ENCODE measurements at places on chromosomes 2 and 18.
A peak's percentile ranks its signal among the peaks of the same experiment; 100 is the strongest.

DNA sequence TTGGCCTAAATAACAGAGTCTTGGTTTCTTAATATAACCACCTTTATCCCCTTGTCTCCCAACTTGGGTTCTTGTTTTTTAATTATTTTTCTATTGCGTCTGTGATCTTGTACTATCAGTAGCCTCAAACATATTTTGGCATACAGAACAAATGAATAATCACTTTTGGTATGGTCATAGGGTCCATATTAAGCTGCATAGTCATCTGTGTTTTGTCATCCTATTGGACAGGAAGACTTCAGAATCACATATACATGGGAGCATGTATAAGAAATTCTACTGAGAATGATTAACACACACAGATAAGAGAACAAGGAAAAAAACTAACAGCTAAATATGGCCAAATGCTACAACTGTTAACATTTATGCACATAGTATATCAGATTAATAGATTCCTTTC is 126.0 kb downstream of the MEP1B start:
- no peak for DNase-seq

DNA sequence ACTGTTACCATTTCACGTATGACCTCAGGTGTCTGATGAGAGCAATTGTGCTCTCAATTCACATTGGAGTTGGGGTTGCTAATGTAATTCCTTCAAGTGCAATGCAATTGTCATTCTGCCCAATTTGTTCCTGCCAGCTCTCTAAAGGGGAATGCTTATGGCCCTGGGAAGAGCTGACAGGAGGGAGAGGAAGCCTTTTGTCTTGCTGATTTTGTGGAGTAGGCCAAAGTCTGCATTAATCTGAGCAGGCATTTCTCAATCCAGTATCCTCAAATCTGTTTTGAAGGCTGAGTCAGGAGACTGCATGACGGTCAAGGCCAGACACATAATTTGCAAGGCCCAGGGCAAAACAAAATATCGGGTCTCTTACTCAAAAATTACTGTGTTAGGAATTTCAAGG is 326.4 kb upstream of the SPHKAP start:
- no peak for DNase-seq

GRCh38 chr2:101820519-101820918 is 123.0 kb downstream of the MAP4K4 start:
- no peak for DNase-seq

- DNase-seq: no peak
Measured at GRCh38 chr2:239142806-239143205, 258.0 kb downstream of the HDAC4 start.

- no peak for DNase-seq
Measured at GRCh38 chr2:148259674-148260073, 238.8 kb downstream of the MBD5 start.

DNA sequence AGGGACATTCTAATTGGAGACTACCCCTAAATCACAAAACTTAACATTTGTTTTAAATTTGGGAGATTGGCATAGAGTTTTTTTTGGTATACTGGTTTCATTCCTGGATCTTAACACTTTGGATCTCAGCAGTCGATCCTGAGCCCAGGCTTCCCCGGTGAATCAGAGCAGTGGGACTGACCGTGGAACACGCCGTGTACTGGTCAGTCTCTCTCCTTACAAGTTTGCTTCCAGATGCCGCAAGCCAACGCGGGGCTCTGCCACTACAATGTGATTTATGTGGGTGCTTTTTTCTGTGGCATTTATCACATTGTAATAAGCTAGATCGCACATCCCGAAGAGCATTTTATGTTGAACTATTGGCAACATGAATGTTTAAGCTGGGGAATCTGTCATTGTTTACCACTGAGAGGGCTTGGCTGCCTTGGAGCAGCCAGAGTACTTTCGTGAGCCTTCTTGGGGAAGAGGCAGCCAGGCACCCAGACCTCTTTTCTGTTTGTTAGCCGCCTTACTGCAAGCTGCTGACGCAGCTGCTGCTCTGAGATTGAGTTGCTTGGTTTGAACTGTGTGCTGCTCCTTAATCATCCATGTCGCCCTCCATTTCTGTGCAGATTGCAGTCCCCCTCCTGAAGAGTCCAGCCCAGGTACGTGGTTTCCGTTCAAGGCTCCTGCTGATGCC is 49.3 kb downstream of the COA5 start:
- no peak for DNase-seq

DNA sequence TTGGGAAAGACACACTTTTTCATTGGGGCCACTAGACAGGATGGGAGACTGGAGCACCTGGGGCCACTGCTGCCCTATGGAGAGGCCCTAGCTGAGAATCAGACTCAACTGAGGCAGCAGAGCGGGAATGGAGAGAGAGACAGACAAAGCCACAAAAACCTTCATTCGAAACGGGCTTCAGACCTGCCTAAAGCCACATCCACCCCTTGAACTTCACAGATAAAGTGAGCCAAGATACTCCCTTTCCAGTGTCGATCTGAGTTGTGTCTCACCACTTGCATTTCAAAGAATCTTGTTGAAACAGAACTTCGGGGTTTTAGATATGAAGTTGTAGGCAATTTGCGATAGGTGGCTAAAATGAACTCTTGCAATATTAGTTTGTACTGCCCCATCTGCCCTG is 11.3 kb upstream of the LDLRAD4 start:
- DNase-seq: no peak

DNA sequence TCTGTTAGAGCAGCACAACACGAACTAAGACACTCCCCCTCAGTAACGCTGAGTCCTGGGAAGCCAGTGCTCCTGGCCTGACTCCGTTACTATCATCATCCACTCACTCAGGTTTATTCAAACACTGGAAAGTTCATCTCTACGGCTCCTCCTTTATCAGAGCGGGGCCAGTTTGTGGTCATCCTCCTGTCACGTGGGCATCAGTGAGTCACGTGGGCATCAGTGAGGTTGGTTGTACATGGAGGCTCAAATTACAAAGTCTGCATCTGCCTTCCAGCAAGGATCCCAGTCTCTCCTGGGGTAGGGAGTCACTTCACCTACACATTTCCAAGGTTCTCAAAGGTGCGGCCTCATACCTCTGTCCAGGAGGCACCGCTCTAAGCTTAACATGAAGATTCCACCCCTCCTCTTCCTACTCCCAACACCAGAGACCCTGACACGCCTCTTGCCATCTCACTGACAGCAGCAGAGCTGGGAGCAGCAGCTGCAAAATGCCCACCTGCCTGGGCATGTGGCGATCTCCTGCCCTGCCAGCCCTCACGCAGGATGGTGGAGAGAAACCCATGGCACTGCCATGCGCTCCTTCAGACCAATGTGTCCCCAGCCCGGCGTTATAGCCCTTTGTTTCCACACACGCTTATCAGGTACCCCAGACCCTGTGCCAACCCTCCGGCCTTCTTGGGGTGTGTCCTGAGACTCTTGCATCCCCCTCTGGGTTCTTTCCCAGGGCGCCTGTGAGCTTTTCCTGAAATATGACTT is 99.2 kb upstream of the PTPRM start:
- no peak for DNase-seq

DNA sequence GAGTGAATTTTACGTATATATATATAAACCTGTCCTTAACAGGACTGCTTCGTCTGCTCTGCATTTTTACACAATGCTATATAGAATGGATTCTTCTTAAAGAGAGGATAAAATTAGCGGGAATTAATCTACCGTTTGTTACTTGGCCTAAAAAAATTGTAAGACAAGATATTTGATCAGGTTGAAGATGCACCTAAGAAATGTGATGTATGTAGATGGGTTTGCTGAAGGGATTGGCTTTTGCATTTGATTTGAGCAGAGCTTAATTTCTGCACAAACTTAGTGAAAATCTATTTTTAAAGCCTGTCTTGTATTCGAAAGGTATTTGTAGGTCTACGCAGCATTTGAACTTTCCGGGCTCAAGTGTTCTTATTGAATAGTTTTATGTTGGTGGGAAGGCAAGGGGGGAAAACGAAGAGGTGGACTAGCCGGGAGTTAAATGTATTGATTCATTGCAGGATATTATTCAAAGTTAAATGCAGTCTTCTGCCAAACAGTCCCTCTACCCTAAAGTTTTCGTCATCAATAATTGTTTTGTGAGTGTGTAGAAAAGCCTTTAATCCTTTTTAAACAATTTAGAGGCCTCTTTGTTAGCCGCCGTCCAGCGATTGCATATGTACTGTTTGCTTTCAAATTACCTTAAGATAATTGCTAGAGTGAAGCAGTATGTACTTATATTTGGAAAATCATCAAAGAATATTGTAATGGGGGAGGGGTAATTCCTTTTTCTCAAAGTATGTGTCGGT is 1.2 kb downstream of the PPP1CB start:
- no peak for DNase-seq

DNA sequence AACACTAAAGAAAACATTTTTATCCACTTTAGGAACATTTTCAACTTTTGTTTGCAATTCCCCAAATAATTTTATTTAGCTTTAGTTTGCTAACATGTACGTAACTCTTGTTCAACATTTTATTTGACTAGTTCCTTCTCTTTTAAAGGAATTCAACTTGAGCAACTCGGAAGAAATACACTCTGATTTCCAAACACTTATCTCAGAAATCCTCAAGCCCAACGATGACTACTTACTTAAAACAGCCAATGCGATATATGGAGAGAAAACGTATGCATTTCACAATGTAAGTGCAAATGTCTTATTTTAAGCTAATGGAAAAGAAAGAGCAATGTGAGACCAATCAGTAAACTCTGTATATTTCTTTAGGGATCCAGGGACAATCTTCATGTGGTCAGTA is 10.1 kb downstream of the SERPINB10 start:
- DNase-seq: no peak

GRCh38 chr2:23349508-23349907 is 35.5 kb upstream of the KLHL29 start:
- no peak for DNase-seq

GRCh38 chr18:77469131-77469530 is 219.5 kb downstream of the GALR1 start:
- DNase-seq: no peak

DNA sequence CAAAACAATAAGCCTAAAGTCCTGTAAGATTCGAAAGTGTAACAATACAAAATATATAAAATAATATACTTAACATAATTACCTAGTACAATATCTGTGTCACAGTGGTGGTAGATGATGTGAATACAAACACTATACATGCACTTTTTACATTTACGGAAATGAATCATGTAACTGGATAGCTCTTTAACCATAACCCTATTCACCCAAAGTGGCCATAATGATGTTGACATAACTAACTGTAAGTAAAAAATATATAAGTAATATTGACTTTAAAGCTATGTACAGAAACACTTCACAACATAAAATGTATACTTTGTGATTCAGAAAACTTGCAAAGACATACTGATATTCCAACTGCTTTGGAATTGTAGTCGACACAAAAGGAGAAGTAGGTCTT is 616.9 kb upstream of the SLC8A1 start:
- DNase-seq: no peak

DNA sequence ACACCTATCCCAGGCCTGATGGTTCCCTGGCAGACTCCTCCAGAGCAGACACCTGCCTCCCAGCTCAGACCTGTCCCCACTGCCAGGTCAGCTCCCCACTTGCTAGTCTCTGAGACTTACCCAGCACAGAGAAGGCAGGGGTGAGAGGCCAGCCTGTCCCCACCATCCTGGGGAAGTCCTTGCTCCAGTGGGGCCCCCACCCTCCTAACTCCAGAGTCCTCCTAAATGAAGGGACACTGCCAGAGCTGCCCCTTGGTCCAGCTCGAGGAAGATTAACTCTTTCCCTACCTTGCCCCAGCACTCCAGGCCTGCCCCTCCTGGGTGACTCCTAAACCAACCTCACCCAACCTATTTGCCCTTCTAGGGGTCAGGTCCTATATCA is 30.4 kb upstream of the TNS1 start:
- DNase-seq: no peak

GRCh38 chr2:39379643-39380524 is 57.2 kb downstream of the MAP4K3 start:
- peak; percentile 26 for DNase-seq

DNA sequence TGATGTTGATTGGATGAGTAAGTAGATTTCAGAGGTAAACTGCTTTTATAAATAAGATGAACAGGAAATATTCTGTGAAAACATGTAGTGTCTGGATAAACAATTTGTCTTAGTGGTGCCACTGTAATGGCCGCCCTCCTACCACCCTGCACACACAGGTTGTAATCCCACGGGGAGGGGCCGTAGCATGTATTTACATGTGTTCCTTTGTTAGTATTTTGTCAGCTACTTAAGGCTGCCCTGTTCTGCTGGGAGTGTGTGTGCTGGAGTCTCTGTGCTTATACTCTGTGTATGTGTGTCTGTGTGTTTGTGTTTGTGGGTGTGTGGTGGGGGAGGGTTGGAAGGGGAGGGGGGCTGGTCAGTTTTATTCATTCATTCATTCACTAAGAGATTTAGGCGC is 5.1 kb downstream of the TSHZ1 start:
- no peak for DNase-seq

DNA sequence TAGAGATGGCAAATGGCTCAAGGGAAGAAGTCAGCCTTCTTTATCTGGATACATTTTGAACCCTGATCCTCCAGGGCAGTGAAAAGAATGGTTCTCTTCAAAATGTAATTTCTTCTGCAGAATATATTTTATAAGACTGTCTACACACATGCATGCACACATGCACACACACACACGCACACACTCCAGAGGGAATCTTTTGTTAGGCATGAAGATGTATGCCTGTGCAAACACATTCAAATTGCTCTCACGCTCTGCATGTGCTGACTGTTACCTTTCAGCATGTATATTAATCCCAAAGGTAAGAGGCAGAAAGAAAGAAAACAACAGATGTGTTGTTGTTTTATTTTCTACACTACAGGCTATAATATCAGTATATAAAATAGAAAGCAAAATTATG is 43.2 kb downstream of the SLC5A7 start:
- no peak for DNase-seq

- no peak for DNase-seq
Measured at GRCh38 chr2:118834901-118835745, 12.3 kb downstream of the EN1 start.

- DNase-seq: no peak
Measured at GRCh38 chr2:149885946-149886345, 298.4 kb upstream of the MMADHC start.

DNA sequence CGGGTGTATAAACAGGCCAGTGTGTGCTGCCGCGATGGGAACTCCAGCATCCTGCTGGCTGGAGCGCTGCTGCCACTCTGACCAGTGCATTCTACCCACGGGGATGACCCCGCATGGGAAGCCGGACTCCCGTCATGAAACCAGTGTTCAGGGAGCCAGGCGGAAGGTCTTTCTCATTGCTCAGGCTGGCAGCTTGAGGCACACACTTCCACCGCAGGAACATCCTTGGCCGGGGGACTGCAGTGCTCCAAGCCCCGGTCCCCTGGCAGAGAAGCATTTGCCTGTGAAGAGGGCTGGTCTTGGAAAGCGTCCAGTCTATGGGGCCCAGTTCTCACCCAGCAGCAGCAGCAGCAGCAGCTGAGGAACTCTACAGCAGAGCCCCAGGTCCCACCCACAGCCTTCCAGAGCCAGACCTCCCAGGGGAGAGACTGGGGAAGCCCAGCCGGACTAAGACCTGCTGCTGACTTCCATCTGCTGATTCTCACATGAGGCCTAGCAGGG is 235.9 kb downstream of the KLHL29 start:
- peak; percentile 48 for DNase-seq

All from uterus (tissue), 4 donors.